Activated naive CD4-positive, alpha-beta T cell (primary cell): ENCODE measurements at places on chromosomes 4 and X.

- DNase-seq: no peak
These were observed 71.1 kb downstream of the CCSER1 start for GRCh38 chr4:90198086-90198847.

- no peak for DNase-seq
These were observed 48.3 kb downstream of the RAI2 start for GRCh38 chrX:17812763-17813162.

GRCh38 chr4:170025523-170026252, 507 bp downstream of the MFAP3L start:
- DNase-seq: no peak

- DNase-seq: no peak
These were observed 556.7 kb upstream of the BOD1L1 start for GRCh38 chr4:14184265-14184664.

GRCh38 chrX:39144323-39144722, 343.1 kb downstream of the MID1IP1 start:
- no peak for DNase-seq

- DNase-seq: no peak
These were observed 519.5 kb downstream of the FGF13 start for GRCh38 chrX:138191998-138192397.

DNA sequence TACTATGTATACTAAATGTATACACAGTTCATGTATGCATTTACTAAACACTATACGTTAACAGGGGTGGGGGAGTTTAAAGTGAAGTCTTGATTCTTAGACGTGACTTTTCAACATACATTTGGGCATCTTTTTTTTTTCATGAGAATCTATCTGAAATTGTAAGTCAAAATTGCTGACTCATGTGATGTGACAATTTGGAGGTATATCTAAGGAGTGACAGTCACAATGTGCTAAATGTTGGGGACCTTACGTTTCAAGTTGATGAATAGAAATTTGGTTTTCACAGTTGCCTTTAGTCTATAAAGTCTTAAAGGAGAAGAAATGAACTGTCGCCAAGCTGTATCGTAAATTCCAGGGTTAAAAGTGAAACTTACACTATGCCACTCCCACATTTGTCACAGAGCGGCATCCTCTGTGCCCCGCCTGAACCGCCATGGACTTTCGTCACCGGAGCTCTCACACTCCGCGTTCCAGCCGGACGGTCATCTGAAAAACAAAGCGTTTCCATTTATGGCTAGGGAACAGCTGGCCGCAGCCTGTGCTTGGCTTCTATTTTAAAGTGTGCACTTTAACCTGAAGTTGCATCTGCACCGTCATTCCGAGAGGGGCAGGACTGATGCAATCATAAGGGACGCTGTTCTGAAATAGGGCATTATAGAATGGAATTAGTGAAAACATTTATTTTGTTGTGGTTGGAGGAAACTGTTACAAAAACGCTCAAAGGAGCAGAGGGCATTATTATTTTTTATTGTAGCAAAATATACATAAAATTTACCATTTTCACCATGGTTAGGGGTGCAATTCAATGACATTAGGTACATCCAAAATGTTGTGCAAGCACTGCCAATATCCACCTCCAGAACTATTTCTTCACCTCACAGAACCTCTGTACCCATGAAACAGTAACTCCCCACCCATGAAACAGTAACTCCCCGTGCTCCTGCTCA, 30.9 kb downstream of the PDLIM3 start:
- DNase-seq: no peak

DNA sequence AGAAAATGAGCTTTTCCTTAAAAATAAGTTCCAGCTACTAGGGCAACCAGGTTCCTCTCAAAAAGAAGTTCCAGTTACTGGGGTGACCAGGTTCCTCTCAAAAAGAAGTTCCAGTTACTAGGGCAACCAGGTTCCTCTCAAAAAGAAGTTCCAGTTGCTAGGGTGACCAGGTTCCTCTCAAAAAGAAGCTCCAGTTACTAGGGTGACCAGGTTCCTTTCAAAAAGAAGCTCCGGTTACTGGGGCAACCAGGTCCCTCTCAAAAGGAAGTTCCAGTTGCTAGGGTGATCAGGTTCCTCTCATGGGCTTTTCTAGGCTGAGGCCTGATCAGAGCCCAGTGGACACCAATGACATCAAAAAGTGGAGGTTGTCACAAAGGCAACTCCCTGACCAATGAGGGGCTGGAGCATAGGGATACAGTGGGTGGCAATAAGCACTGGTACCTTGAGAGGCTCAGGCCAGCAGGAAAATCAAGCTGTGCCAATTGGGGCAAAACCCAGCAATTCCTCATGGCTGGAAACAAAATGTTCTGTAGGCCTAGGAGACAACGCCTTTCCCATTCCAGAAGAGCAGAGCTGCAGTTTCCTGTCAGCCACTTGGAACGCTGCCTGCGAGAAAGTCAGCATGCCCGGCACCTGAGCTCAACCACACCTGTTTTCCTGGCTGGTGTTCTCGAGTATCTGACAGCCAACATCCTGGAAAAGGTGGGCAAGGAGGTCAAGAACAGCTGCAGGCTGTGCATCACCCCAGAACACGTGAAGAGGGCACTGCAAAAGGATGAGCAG, 12.3 kb upstream of the SYTL5 start:
- DNase-seq: no peak

GRCh38 chr4:174538123-174538875, 16.0 kb upstream of the HPGD start:
- DNase-seq: no peak

GRCh38 chr4:17580969-17581368, 4.0 kb downstream of the LAP3 start:
- no peak for DNase-seq

- no peak for DNase-seq
These were observed 13.4 kb upstream of the PCSK1N start for GRCh38 chrX:48848847-48849246.

DNA sequence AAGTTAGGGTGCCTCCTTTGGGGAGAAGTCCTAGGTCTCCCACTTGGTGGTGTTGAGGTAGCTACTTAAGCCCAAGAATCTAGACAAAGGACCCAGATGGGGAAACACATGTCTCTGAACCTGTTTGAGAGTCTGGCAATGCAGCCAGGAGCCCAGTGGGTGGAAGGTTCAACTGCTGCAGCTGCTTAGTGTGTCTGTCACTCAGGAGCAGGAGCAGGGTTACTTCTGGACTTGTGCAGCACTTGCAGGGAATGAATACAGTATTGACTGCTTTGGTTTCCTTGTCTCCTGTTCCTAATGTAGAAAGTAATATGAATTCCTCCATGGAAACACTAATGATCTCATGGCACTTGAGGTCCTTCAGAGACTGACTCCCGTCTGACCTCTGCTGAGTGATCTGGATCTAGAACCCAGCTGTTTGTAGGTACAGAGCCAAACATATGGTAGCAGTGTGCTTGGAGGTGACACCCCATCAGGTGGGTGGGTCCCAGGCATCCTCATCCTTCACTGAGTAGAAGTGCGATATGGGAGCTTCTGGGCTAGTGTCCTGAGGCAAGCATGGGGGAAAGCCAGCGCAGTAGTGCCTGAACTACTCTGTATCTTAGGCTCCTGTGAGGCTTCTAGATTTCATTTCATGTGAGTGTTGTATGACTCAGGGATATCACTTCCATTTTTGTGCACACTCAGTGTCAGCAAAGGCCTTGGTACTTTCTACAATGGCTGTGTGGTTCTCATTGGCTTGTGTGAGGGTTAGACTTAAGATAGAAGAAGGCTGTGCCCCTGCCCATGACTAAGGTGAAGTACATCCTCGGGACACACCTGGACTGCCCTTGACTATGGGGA, 85.0 kb upstream of the WDR1 start:
- no peak for DNase-seq

- DNase-seq: peak; percentile 91
These were observed at the start of gene ING2 for GRCh38 chr4:183504930-183505610. Gene ING2 (plus strand): TSS chr4:183505058. CDS start chr4:183505196, 138 bp downstream.

- peak; percentile 54 for DNase-seq
These were observed 78.0 kb upstream of the BCOR start for GRCh38 chrX:40175511-40176350.

- DNase-seq: no peak
These were observed 143.6 kb downstream of the RCHY1 start for GRCh38 chr4:75370576-75370975.

- no peak for DNase-seq
These were observed 52.1 kb downstream of the PROM1 start for GRCh38 chr4:16031546-16032395.

- no peak for DNase-seq
These were observed 37.3 kb downstream of the ACOX3 start for GRCh38 chr4:8403173-8403753.

DNA sequence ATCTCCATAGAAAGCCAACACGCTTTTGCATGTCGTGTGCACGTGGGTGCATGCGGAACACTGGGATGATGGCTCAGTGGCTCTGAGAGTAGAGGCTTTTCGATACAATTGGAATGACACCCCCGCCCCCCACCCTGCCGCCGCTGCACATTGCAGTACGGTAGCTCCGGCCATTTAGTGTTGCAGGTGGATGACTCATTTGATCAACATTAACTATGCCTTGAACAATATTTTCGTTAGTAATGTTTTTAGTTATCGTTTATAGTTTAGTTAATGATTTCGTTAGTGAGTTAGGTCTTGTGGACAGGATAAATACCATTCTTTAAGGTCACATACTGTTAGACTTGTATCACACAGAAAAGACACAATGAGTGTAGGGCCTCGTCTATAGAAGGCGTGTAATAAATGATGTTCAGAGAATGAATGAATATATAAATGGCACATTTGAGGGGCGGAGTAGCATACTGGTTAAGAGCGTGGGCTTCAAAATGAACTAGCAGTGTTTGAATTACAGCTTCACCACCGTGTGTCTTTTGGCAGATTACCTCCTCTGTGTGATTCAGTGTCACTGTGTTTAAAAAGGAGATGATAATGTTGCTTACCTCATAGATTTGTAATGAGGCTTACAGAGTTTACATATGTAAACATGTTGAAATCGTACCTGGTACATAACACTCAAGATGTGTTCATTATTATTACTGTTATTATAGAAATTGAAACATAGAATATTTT, 67.2 kb upstream of the TENM3 start:
- no peak for DNase-seq

- no peak for DNase-seq
These were observed 115.5 kb upstream of the STOX2 start for GRCh38 chr4:183789657-183790056.

DNA sequence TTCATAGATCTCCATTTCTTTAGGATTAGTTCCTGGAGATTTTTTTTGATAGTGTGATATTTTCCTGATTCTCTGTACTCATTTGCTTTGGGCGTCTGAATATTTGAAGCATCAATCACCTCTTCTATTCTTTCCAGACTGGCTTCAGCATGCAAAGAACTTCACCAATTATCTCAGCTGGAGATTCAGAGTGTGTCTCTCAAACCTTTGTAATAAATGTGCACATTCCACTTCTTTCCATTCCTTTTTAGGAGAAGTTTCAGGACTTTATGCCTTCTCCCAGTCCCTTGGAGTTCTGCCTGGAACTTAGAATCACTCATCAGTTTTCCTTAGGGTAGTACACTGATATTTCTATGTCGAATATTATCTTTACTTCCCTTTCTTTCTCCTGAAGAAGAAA, 334.8 kb downstream of the TEX13C start:
- DNase-seq: no peak

DNA sequence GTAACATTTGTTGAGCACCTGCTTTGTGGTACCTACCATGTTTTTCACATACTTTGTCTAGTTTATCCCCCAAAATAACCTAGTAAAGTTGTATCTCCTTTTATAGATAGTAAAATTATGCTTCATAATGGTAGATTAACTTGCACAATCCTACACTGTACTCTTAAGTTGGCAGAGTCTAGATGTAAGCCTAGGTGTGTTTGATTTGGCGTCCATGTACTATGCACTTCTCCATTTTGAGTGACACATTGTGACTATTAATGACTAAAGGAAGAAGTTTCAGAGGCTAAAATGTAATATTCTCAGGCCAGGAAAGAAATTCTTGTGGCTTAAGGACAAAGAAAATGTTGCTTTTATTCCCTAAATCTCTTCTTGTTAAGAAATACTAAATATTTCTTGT, 15.4 kb downstream of the PLK4 start:
- DNase-seq: no peak

DNA sequence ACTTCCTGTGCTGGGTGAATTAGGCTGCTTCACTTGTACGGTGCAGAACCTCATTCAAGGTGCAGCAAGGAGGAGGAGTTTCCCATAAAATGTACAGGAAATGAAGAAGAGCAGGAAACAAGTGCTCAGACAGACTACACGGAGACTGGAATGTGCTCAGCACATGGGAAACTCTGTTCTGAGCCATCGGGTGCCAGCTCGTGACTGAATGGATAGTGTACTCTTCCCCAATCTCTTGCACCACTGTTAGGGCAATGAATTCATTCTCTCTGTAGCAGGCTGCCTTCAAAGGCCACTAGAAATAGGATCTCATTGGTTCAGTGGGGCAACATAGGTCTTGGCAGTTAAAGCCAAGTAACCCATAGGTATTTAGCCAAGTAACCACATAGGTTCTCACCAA, 200.0 kb upstream of the LDB2 start:
- DNase-seq: no peak
